HCT116 (cell line): ENCODE measurements at places on chromosomes 12 and 14.

DNA sequence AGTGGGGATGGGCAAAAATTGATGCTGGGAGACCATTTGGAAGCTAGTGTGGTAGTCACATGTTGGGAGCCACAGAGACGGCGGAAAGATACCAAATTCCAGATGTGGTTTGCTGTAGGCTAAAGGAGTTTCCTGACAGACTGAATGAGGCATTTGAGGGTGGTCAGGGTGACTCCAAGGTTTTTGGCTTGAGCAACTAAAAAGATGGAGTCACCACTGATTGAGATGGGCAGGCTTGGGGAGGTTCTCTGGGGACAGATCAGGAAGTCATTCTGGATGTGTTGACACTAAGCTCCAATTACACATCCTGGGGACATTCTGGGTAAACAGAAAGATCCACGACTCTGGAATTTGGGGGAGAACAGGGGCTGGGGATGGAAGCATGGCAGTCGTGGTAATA, 15.5 kb upstream of the SERPINA9 start:
- DNase-seq = no peak

DNA sequence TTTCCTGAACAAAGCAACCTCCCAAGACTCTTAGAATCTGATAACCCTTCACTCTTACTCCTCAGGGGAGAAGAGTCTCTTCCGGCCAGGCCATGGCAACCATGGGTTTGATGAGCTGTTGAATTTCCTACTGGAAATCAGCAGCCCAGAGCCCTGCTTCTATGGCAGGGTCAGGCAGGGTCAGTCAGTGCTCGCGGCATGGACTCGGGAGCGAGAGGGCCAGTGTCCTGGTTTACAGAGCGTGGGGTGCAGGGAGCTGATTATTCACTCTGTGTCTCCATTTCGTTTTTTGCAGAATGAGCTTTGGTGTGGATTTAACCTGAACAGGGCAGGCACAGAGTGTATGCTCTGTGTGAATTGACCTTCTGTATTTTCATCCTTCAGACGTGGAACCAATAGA, 340.6 kb upstream of the SFSWAP start:
- DNase-seq = no peak

DNA sequence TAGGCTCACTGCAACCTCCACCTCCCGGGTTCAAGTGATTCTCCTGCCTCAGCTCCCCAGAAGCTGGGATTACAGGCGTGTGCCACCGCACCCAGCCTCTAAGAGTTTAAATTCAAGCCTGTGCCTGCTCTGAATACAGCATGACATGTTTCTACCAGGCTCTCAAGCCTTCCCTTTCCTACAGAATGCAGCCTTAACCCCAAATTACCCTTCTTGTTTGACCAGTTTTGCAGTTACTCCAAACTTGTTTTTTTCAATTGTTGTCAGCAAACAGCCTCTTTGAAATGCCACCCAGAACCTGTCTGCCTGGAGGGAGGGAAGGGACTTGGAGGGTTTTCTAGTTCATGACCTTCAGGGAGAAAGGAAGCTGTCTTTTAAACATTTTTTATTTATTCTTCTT, 15.4 kb downstream of the GLTP start:
- DNase-seq = no peak

DNA sequence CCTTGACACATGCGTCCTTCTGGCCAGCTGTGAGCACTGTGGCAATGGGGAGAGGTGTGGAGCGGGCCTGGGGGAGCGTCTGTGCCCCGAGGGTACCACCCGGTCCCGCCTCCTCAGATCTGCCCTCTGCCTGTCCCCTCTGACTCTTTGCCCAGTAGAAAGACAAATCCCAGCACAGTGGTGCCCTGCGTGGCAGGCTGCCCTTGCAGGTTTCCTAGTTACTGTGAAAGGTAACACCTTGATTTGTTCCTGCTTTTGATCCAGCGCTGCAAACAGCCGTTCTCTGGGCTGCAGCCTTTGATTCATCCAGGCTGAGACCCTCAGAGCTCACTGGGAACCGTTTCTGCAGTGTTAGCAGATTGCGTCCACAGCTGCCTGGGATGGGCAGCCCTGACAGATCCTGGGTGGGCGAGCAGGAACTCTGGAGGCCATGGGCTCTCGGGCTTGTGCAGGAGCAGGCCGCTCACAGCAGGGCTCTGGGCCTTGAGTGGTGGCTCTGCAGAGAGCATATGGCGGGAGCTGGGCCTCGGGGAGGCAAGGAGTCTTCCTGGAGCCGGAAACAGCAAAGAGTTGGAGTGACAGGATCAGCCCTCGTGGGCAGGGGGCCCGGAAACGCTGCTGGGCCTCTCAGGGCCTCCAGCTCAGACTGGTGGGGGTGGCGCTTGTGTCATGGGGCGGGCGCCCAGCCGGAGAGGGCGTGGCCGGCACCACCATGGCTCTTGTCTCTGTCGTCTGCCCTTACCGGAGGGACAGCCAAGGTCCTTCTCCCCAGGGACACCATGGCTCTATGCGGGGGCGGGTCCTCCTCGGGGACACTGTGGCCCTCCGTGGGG, 16.6 kb downstream of the FBRSL1 start:
- no peak for DNase-seq

- DNase-seq = no peak
Observed at GRCh38 chr12:68356060-68356695, 24.0 kb upstream of the MDM1 start.

- no peak for DNase-seq
Observed at GRCh38 chr12:110251381-110251780, 29.7 kb upstream of the ATP2A2 start.

DNA sequence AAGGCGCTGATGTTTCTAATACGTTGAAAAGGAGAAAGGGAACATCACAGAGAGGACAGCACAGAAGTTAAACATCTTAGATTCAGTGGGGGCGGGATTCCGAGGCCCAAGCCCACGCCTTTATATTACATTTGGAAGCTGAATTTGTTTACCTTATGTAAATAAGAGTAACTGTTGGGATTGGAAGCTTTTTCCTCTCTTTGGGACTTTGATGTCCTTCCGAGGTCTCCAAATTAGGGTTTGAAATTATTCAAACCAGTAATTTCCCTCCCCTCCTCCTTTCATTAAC, 6.4 kb downstream of the FOXA1 start:
- DNase-seq = no peak

GRCh38 chr14:59463787-59464485, 1.2 kb downstream of the GPR135 start:
- DNase-seq = no peak

- DNase-seq = no peak
Observed at GRCh38 chr12:71947645-71948105, 9.0 kb downstream of the TPH2 start.

DNA sequence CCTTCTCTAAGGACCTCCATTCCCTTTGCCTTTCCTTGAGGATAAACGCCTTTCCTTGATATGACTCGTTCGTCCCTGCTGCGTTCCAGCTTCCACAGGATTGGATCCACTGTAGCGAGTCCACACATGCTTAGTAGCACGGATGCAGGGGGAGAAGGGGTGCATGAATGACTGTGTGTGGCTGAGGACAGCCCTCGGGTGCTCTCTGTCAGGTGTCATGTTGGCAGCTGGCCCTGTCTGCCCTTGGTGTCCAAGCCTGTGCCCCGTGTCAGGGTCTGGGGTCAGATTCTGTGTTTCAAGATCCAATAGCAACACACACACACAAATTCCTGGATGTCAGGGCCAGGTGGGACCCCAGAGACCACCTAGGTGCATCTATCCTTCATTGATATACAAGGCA, 17.5 kb upstream of the KRT80 start:
- DNase-seq = no peak

DNA sequence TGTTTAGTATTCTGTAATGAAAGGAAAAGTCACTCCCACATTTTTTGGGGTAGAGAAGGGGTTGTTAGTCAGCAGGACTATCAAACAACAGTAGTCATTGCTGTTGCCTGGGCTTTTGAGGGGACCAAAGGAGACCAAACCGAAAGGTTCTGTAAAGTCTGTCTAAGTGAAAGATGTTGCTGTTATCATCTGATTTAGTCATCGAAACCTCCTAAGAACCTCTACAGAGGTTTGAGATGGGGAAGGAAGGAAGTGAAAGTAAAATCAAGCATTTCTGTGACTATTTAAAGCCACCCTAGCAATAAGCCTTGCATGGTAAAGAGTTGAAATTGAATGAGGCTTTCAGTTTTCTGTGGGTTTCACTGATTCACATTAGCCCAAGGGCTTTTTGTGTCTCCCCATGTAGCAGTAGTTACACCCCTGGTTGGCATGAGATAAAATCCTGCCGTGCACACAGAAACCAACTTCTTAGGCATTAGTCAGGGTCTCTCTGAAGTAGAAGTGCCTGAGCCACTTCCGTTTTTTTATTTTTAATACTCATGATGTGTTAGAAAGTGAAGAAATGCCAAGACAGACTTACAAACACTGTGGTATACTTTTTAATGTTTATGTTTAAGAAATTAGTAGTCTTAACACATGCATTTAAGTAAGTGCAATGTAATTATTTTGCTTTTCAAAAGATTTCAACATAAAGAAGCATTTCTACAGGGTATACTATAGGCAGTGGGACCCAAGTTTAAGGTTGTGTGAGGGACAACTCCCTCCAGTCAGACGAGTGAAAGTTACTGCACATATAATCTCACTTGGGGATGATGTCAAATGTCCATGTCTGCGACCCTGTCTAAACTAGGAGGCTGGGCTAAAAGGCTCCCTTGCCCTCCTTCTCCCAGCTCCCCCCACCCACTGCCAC, 50.4 kb downstream of the DYRK2 start:
- no peak for DNase-seq

DNA sequence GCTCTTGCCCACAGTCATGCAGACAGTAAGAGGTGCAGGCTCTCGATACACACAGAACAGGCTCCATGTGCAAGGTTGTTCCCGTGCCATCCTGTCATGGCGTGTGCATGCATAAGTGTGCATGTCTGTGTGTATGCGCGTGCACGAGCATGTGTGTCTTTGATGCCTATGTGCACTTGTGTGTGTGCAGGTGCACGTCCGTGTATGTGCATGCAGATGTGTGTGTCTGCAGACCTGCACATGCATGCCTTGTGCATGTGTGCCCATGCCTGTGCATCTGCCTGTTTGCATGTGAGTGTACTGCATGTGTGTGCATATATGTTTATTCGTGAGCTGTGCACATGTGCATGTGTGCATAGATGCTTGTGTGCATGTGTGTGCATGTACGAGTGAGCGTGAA, 309.8 kb downstream of the TMEM121 start:
- DNase-seq = no peak

GRCh38 chr12:95164656-95165055, 52.6 kb downstream of the FGD6 start:
- no peak for DNase-seq

DNA sequence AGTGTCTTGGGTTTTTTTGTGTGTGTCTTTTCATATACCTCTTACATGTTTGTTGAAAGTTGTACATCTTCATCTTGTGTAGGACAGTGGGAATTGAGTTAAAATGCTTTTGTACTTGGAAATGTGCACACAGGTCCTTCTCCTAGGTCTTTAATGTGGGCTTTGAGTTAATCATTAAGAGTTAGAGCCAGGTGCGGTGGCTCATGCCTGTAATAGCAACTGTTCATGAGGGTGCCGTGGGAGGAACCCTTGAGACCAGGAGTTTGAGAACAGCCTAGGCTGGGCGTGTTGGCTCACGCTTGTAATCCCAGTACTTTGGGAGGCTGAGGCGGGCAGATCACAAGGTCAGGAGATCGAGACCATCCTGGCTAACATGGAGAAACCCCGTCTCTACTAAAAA, 13.9 kb downstream of the CLECL1 start:
- DNase-seq = no peak

GRCh38 chr12:14264778-14265177, 100.7 kb upstream of the ATF7IP start:
- no peak for DNase-seq

GRCh38 chr14:43786066-43786762, 720.9 kb downstream of the FSCB start:
- no peak for DNase-seq

DNA sequence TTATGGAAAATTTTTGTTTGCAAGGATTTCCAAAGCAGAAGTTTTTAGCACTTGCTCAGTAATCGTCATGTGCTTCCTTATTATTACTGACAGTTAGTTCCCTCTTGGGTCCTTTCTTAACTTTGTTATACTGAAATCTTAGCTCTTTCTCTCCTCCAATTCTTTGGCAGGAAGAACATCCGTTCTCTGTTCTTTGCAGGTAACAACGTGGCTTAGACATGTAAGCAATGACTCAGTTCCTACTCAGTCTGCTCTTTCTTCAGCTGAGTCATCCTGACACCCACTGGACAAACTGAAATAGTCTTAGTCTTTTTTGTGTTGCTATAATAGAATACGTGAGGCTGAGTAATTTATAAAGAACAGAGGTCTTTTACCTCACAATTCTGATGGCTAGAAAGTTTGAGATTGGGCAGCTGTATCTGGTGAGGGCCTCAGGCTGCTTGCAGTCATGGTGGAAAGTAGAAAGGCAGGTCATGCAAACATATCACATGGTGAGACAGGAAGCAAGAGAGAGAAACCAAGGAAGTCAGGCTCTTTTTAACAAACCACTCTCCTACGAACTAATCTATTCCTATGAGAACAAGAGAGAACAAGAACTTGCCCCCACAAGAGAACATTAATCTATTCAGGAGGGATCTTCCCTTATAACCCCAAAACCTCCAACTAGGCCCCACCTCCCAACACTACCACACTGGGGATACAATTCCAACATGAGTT, 49.2 kb downstream of the TESPA1 start:
- DNase-seq = peak; percentile 77

GRCh38 chr12:49741882-49742620, 694 bp downstream of the TMBIM6 start:
- peak; percentile 59 for DNase-seq

GRCh38 chr14:68548194-68549076, 244.4 kb downstream of the ZFP36L1 start:
- peak; percentile 82 for DNase-seq

DNA sequence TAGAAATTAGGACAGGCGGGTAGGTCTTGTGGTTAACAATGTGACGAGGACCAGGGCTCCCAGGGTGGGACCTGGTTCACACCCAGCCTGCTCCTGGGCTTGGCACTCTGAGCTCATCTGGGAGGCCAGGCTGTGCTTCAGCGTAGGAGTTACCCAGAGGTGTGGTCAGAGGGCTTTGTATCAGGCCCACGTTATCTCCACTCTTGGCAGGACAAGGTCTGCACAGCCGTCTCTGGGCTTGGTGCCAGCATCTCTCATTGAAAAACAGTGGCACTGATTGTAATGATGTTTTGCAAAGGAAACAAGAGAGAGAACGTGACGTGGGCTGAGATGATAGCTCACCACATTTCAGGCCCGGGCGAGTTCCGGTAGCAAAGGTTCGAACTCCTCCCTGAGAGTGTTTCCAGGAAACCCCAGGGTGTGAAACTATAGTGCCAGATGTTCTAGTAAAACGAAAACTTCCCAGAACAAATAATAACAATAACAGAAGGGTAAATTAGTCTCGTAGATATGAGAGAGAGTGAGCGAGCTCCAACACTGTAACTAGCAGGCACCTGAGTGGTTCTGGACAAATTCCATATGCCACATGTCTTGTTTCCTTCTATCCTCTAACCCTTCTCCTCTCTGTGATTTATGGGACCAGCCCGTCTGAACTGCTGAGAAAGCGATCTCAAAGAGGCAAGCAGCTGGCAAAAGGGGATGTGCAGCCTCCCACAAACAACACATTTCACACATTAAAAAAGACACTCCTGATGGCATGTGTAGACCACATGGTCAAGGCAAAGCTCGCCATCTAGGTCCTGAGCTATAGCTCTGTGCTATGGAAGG, 227.3 kb downstream of the KTN1 start:
- DNase-seq = peak; percentile 70

GRCh38 chr14:88682495-88683114, 110.1 kb downstream of the EML5 start:
- no peak for DNase-seq
